ENCODE measurements at places on chromosomes 6 and 20.

- no peak for DNase-seq
Observed at GRCh38 chr6:55276745-55277530, 50.3 kb upstream of the GFRAL start.

- no peak for DNase-seq
Observed at GRCh38 chr6:140541288-140541687, 1166.8 kb upstream of the CITED2 start.

- no peak for DNase-seq
Observed at GRCh38 chr6:124010574-124010973, 206.9 kb downstream of the NKAIN2 start.

- no peak for DNase-seq
Observed at GRCh38 chr6:129659590-129660345, 50.2 kb downstream of the ARHGAP18 start.

DNA sequence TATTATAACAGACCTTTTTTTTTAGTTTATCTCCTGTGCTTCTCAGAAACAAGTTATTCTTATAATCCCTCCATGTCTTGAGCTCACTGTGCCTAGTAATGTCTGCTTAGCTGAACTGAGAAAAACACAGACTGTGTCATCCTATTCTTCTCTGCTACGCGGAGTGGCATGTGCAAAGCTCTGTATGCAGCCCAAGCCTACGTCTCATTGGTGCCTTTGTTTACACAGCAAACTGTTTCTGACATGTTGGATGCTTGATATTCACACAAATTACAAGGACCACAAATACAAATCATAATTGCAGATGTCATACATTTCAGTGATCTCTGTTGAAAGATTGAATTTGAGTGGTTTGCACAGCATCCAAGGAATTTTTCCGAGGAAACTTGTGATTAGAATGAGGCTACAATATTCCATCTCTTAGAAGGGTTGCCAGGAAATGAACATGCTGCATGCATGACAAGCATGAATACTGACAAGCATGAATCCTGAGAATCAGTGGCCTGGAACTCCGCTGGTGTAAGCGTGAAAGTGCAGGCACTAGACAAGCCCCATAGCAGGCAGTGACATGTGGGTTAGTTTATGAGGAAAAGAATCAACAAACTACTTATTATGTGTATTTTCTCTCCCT is 128.4 kb upstream of the SGK1 start:
- DNase-seq: no peak

- DNase-seq: no peak
Observed at GRCh38 chr6:25921525-25922203, 8.8 kb downstream of the SLC17A2 start.

DNA sequence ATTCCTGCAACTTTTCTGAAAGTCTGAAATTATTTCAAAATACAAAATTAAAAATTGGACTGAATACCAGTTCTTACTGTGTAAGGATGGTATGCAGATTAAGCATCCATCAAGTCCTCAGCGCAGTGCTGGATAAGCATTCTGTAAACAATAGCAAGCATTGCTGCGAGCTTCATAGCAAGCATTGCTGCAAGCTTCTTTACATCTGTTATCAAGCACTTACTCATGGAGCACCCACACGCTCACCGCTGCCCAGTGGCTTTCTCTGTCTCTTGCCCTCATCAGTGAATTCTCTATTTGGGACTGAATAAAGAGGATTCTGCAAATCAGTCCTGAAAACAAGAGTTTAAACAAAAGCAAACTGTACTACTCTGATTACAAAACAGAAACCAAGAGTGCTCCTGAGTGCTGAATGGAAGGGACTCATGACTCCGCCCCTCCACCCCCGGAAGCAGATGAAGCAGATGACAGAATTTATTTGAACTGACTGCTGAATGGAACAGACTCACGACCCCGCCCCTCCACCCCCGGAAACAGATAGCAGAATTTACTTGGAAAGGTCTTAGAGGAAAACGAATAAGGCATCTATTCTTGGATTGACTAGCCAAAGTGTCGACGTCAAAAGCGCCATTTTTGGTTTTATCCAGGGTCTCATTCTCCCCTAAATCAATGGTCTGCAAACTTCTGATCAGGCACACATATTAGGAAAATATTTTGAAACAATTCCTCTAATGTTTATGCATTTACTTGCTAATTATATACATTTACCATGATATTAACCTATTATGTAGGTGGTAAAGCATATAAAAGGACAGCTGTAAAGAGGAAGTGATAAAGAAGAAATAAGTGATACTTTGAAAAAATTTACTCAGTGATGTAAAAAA is 22.1 kb upstream of the EYA2 start:
- no peak for DNase-seq

GRCh38 chr6:113774127-113774825 is 82.9 kb upstream of the MARCKS start:
- DNase-seq: no peak

DNA sequence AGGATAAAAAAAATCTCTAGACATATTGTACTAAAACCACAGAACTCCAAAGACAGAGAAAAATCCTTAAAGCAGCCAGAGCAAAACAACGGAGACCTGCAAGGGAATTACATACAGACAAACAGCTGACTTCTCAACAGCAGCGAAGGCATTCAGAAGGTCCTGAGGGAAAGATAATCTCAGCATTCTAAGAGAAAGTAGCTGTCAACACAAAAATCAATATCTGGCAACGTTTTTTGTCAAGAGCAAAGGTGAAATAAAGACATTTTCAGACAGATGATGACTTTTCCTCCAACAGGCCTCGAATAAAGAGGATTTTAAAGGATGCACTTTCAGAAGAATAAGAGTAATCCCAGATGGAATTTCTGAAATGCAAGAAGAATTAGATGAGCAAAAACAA is 6.1 kb upstream of the SCGN start:
- no peak for DNase-seq

DNA sequence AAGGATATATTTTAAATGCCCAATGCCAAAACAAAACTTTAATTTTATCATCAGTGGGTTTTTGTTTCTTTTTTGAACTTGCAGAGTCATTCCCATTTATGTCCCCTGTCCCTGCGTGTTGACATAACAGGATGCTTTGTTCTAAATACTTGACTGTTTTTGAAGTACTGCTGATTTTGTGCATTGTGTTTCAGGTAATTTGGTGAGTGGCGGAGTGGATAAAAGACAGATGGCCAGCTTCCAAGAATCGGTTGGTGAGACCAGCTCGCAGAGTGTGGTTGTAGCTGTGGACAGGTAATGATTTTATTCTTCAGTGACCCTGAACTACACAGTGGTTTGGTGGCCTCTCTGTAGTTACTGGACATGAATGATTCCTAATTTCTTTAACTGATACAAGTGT is 50.5 kb upstream of the CSE1L start:
- no peak for DNase-seq

DNA sequence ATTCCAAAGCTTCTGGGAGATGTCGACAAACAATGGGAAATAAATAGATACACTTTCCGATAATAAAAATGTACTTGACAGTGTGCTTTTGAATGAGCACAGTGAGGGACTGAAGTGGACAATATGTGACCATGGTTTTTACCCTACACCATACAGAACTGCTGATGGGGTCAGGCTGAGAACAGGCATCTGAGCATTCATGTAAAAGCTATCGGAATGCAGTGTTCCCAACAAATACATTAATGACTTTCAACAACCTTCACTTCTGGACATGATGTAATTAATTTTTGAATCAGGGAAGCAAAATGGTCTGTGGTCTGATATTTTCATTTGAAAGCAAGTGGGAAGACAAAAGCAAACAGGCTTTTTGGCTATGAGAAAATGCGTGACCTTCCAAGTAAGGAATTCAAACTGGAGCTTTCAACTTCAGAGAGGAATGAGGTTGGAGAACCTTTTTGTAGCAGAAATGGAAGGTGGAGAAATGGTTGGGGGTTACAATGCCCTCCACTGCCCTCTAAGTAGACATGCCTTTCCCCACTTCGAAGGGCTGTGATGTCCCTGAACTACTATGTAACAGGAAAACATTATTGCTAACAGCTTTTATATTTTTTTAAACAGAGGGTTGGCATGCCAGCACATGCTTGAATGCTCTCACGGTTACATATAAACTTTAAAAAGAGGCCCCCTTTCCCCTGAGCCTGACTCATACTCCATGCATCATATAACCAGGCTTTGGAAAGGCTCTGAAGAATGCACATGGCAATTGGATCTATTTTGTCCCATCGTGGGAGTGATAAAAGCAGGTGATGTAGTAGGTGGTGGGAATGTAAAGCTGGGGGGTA is 203.5 kb upstream of the CITED2 start:
- no peak for DNase-seq

DNA sequence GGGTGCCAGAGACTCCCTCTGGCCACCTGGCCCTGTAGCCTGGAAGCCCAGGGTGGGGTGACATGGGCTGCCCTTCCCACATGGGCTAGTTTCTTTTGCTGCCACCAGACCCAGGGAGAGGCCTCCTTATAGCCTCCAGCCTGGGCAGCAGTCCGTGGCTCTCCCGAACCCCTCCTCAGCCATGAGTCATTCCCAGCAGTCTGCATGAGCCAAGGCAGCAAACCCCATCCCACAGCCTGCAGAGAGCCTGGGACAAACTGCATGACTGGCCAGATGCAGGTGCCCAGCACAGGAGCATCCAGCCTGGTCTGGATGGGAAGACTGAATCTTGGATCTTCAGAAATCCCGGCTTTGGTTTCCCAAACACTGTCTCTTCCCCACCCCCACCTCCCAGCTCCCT is 75.7 kb downstream of the MRPL14 start:
- no peak for DNase-seq

DNA sequence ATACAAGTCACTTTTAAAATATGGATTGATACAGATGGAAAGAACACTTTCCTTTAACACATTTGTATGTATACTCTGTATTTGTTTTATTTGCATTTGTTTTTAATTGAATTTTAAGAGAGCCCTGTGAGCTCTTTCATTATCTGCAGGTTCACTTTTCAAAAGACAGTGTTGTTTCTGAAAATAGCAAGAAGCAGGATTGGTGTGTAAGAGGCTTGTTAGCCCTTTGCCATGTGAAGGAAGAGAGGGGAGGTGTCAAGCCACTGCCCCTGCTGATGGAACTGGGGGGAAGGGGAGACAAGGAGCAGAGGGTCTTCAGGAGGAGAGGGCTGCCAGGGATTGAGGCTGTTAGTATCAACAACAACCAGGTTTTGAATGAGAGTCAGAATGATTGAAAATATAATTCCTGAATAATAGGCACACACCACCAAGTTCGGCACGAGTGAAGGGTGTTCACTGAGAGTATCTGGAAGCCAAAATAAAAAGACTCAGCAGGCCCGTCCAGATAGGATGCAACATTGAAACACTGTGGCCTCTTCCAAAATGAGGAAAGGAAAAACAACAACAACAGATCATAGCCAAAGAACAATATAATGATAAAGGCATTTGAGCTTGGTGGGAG is 12.6 kb upstream of the PBOV1 start:
- no peak for DNase-seq

DNA sequence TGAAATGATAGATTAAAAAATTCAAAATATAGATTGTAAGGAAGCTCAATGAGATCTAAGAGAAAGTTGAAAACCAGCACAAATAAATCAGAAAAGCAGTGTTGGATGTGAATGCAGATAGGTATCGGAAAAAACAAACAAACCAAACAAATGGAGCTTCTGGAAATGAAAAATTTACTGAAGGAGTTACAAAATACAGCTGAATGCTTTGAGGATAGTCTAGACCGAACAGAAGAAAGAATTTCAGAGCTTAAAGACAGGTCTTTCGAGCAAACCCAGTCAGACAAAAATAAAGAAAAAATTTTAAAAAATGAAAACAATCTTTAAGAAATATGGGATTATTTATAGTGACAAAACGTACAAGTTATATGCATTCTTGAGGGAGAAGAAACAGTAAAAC is 146.7 kb downstream of the FAM83B start:
- no peak for DNase-seq

- DNase-seq: no peak
Observed at GRCh38 chr6:105985098-105985815, 100.9 kb upstream of the PRDM1 start.

DNA sequence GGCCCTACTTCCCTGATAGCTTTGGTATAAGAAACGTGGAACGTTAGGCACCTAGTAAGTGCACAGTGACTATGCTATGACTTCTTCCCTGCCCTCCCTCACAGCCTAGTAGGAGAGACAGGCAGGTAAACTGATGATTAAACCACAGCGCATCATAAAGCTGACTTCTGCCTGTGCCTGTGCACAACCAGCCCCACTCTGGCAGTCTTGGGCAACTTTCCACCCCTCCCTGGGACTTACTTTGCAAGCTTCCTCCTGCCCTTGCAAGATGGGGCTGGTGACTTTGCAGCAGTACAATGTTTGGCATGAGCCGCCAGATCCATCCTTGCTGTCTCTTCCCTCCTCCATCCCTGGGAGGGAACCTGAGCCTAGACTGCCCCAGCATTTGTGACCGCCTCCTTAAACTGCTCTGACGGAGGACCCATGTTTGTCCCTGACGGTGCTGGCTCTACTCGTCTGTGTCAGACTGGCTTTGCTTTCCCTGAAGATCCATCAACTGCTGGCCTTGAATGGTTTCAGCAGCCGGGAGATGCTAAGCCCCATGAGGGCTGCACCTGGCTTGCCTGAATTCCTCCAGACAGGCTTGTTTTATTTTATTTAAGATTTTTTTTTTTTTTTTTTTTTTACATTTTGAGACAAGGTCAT is 36.1 kb downstream of the EFCAB8 start:
- no peak for DNase-seq

DNA sequence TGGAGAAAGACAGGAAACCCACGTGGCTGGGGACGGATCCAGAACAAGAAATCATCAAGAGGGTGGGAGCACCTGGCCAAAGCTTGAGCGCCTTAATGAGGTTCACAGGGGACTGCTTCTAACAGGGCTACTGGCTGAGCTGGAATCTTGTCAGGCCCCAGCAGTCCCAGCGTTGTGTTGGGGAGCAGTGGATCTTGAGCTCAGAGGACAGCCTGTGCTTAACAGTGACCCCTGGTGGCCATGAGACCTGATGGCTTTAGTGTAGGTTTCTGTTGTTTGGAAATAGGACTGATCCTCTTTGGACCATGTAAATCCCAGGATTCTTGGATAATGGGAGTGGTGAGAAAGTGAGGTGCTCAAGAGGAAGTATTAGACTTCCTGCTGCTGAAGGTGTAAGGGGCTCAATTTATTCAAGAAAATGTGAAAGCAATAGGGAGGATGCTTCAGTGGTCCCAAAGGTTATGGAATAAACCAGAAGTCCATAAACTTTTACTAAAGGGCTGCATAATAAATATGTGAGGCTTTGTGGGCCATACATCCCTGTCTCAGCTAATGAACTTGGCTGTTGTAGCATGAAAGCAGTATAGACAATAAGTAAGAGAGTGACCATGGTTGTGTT is 216.2 kb downstream of the NFATC2 start:
- DNase-seq: peak; percentile 17

DNA sequence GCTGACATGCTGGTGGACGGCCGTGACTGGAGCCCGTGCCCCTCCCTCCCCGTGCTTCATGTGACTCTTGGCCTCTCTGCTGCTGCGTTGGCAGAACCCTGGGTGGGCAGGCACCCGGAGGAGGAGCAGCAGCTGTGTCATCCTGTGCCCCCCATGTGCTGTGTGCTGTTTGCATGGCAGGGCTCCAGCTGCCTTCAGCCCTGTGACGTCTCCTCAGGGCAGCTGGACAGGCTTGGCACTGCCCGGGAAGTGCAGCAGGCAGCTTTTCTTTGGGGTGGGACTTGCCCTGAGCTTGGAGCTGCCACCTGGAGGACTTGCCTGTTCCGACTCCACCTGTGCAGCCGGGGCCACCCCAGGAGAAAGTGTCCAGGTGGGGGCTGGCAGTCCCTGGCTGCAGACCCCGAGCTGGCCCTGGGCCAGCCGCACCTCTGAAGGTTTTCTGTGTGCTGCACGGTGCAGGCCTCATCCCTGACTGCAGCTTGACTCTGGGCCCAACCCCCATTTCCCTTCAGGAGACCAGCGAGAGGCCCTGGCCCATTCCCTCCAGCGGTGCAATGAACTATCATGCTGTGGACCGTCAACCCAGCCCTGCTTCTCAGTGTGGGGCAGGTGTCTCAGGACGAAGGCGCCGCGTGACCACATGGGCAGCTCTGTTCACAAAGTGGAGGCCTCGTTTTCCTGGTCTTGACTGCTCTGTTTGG is 8.1 kb downstream of the NPBWR2 start:
- DNase-seq: no peak
